ENCODE measurements at places on chromosomes 2 and 18.
A peak's percentile ranks its signal among the peaks of the same experiment; 100 is the strongest.

GRCh38 chr2:190583507-190584337 lies 49.2 kb upstream of the NEMP2 start:
- peak; percentile 20 for DNase-seq

DNA sequence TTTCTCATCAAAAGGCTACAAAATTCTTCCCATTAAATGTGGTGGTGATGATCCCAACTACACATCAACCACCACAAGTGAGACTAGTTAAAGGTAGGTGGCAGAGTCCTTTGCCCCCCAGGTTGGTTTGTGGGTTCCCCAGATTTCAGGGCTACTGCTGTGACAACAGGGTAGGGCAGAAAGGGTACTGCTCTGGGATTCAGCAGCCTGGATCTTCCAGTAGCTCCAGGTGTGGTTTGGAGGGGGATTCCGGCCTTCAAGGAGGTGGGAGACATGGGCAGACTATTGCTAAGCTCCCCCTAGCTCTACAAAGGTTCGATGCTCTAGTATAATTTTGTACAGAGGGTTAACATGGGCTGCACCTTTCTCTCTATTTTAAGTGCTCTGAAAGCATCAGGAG lies 74.9 kb upstream of the FZD5 start:
- DNase-seq, result no peak

GRCh38 chr2:241009601-241010530 lies 11.4 kb downstream of the SNED1 start:
- DNase-seq, result peak; percentile 15

GRCh38 chr2:235666213-235666781 lies 172.5 kb downstream of the AGAP1 start:
- DNase-seq, result peak; percentile 49

- no peak for DNase-seq
Observed at GRCh38 chr2:131584380-131584779, 56.7 kb downstream of the CCDC74A start.

GRCh38 chr18:55912071-55912470 lies 324.1 kb upstream of the TCF4 start:
- no peak for DNase-seq

DNA sequence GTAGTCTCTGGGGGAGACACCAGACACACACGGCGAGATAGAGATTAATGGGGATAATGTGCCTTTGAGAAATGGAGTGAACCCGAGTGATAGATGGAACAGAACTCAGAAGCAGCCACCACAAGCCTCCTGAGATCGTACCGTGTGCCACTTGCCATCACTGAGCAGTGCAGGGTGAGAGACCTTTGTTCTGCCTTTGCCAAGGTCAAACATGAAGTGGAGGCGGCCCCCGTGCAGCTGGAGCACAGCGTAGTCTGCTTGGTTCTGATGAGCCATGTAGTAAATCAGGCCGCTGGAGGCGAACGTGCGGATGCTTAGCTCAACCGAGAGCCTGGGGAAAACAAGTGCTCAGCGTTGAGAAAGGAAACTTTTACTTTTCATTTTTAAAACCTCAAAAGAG lies 167.0 kb downstream of the LAMA1 start:
- no peak for DNase-seq

- no peak for DNase-seq
Observed at GRCh38 chr2:15932394-15933183, 7.8 kb upstream of the MYCN start.

DNA sequence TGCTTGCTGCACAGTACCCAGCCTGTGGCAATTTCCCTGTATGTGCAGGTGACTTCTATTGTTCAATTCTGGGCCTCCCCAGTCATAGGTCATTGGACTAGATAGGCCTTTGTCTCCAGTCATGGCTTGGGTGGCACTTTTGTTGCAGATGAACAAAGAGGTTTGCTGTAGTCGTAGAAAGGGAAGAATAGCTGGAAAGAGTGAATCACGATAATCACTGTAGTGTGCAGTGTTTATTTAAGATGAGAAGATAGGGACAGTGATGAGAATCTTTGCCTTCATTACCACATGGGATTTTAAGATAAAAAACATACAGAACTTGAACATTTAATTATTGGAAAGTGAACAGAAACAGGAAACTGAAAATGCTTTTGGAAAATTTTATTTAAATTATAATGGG lies 156.1 kb upstream of the CYRIA start:
- no peak for DNase-seq

GRCh38 chr18:79129120-79129519 lies 59.9 kb downstream of the ATP9B start:
- no peak for DNase-seq

Data from NCI-H2029 (cell line).